Lower leg skin (tissue), 4 donors: ENCODE measurements at places on chromosomes 5 and 9. TPM values are rescaled to one million over a fixed set of nuclear protein-coding genes. Genes with fewer than 3 reads are reported as not detected.

NR6A1 gene
- 4.6 TPM for total RNA-seq

- DNase-seq, result no peak
These were observed 1.8 kb downstream of the SCAMP1 start for GRCh38 chr5:78362220-78362619.

DNA sequence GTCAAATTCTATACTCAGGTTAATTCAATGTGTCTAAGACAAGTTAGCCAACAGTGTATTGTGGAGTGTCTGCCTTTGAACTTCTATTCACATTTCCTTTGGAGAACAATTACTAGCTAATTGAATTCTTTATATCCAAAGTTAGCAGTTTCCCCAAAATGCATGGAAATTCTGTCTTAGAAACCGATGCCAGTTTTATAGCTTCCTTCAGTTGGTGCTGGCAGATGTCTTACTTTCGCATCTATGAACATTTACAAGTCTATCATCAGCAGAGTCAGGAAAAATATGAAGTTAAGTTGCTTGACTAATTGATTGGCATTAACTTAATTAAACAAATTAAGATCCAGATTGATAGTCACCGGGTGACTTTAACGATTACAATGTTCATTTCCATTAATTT lies 527.6 kb upstream of the CDH18 start:
- no peak for DNase-seq

GPSM1 gene
- total RNA-seq, result 23.4 TPM

DNA sequence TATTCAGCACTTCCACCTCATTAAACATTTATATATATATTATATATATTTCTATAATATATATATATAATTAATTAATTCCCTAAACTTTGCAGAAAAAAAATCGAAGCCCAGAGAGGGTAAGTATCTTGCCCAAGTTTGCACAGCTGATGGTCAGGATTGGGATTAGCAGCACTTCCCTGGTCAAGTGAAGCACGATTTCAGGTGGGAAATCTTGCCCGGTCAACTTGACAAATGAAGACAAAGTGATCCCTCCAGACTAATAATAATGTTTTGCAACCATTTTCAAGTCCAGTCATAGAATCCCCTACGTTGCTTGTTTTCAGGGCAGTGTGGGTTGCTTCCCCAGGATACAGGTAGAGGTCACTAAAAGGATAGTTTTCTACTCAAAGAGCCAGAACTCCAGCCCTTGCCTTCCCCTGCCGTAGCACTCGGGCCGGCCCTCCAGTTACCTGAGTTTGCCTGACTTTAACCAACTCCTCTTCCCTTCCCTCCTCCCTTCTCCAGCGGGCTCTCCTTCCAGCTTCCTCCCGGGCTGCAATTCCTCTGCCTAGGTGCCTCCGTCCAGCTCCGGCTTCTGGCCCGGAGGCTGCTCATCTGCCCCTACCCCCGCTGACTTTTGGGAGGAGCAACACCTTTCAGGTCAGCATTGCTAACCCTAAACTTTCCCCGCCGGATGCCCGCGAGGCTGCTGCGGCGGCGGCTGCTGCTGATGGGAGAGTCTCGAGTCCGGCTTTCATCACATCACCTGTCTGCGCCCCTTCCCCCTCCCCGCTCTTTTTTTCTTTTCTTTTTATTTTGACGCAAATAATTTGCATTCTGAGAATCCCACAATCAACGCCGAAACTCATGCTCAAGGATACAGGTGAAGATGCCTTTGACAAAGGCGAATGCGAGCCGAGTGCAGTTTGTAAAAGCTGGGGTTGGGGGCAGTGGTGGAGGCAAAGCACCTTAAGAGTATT lies 930 bp downstream of the PRLR start:
- DNase-seq, result peak; percentile 85

IL5 gene
- total RNA-seq, result not detected

POU5F2 gene
- total RNA-seq, result 0.86 TPM
